Stimulated activated CD8-positive, alpha-beta memory T cell treated with anti-CD3 and anti-CD28 coated beads, Interleukin-7, amount 100 ng/mL, for 1 hour (primary cell): ENCODE measurements at places on chromosomes 16 and 17.

DNA sequence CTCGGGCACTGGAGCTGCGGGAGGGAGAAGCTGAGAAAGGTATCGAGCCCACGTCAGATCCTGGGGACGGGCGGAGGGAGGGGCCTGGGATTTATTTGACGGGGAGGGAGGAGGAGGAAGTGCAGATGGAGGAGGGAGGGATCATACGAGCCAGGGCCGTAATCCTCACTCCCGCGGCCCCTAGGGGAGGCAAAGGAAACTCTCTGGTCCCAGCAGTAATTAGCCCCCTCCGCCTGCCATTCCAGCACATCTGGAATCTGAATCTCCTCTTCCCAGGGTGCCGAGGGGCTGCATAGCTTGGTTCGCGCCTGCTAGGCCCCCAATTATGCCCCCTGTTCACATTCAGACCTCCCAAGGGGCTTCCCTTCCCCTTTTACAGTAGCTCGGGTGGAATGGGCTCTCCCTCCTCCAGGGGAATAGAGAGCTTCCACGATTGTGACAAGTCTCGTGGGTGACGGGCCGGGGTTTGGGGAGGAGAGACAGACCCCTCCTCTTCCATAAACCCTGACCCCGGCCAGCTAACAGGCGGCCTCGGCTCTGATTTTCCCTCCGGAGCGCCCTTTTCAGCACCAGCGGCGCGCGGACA is at the start of gene SEZ6L2:
TSS of gene SEZ6L2 (minus strand) at position 35 of the 586 bp plus-strand sequence. CDS start 531 bp downstream, outside the sequence.
- DNase-seq: peak; percentile 57

- no peak for DNase-seq
These were observed 5.1 kb downstream of the ADAD2 start for GRCh38 chr16:84196101-84196500.

- DNase-seq: no peak
These were observed 148.4 kb downstream of the PITPNC1 start for GRCh38 chr17:67525239-67526135.

GRCh38 chr17:2551493-2551892 is 39.8 kb upstream of the METTL16 start:
- no peak for DNase-seq

DNA sequence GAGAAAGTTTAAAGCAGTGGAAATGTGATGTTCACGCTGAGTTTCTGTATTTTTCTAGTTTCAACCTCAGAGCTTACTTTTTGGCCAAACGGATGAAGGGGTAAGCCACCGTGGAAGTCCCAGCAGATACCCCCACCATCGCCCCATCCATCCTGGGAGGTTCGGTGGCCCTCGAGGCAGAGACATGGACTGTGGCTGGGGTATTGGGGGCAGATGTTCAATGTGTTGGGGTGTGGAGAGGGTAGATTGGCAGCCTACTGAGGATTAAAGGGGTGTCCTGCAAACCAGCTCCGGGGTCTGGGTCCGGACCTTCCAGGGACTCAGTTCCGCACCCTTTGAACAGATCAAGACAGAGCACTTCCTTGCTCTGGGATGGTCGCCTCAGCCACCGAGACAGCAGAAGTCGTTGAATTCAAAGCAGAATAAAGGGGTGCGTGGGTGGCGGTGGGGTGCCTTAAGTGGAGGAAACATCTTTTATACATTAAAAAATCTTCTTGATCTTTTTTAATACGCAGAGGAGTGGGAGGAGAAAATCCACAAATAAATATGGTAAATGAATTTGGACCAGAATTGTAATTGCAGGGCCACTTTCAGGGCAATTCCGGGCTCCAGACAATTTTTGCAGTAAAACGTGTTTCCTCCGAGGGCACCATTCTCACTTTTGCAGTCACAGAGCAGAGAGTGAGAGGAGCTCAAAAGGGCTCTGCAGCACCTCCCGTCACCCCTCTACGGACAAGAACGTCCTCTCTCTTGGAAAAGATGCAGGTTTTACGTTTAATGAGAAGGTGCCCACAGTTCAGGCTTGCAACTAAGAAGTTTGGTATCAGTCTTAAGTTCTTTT is 8.2 kb upstream of the CBX8 start:
- DNase-seq: no peak

GRCh38 chr17:58335779-58336455 is 7.3 kb upstream of the TSPOAP1 start:
- DNase-seq: no peak

GRCh38 chr17:36196131-36196486 is 449 bp downstream of the CCL3L1 start:
- DNase-seq: no peak

GRCh38 chr16:15773968-15774367 is 82.9 kb downstream of the MYH11 start:
- no peak for DNase-seq

DNA sequence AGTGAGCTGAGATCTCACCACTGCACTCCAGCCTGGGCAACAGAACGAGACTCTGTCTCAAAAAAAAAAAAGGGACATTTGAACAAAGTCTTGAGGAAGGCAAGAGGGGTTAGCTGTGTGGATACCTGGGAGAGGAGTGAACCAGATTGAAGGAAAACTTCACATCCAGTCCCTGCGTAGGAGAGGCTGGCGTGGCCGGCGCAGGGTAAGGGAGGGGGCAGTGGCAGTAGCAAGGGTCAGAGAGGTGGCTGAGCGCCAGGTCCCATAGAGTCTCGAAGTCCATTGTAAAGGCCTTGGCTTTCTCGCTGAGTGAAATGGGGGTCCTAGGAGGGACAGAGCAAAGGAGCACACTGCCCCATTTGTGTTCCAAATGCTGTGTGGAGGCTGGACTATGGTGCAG is 171.8 kb upstream of the WSCD1 start:
- DNase-seq: no peak

GRCh38 chr17:69856946-69857345 is 218.1 kb upstream of the KCNJ16 start:
- DNase-seq: no peak

DNA sequence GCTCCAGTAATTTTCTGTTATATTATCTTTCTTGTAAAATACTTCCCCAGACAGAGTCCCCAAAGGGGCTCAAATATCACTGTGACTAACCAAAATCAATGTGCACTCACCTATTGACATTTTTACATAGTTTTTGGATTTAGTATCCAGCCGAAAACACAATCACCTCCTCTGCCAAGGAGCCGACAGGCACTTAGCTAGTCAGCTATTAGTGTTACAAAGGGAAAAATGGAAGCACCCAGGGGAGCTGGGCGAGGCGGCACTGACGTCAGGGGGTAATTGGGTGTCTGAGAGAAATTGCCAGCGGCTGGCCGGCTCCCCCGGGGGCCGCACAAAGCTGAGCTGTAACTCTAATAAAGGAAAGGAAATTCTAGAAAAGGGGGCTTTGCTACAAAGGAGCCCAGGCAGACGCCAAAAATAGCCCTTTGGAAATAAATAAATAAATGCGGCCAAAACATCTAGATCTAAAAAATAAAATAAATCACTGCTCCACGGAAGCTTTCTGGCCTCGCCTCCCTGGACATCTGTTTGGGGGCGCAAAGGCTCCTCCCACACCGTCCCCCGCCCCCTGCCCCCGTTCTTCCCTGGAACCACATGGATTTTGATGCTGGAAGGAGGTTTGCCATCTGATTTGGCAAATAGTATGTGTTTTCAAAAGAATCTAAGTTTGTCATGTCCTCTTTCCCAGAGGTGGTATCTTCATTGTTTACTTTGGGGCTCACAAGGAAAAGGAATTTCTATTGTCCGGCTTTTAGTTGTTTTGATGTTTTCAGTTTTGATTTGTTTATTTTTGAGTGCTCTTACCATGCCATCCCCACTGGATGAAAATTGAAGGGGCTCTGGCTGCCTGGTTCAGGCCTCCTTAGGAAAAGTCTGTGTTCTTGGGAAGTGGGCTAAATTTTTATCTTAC is 156.7 kb downstream of the ZNF423 start:
- no peak for DNase-seq
